ENCODE measurements at places on chromosomes 3 and 15. TPM values are rescaled to one million over a fixed set of nuclear protein-coding genes. Genes with fewer than 3 reads are reported as not detected.

CFAP92 gene
- total RNA-seq, result not detected

SEMA6D gene
- total RNA-seq, result 4.4 TPM

GRAMD1C gene
- 4.2 TPM for total RNA-seq

ATP6V1A gene
- 105 TPM for total RNA-seq

AHSG gene
- total RNA-seq, result not detected

GNAT1 gene
- not detected for total RNA-seq

TGM4 gene
- not detected for total RNA-seq

MST1R gene
- 1.4 TPM for total RNA-seq

CFAP44 gene
- 4.2 TPM for total RNA-seq

WDR49 gene
- total RNA-seq, result 0.56 TPM

POPDC2 gene
- total RNA-seq, result 0.33 TPM

KLF13 gene
- 33.0 TPM for total RNA-seq

CHL1 gene
- 0.07 TPM for total RNA-seq

SKOR1 gene
- 0.17 TPM for total RNA-seq

XCR1 gene
- total RNA-seq, result not detected

Measured in smooth muscle cell of the pulmonary artery (primary cell).